Activated CD8-positive, alpha-beta memory T cell treated with anti-CD3 and anti-CD28 coated beads, Interleukin-2, amount 50 U/mL, for 4 hours (primary cell): ENCODE measurements at places on chromosomes 13 and 19.

GRCh38 chr13:92967923-92968322, 258.7 kb upstream of the GPC6 start:
- no peak for DNase-seq

- no peak for DNase-seq
These were observed 211.9 kb downstream of the FGF9 start for GRCh38 chr13:21882766-21883165.

DNA sequence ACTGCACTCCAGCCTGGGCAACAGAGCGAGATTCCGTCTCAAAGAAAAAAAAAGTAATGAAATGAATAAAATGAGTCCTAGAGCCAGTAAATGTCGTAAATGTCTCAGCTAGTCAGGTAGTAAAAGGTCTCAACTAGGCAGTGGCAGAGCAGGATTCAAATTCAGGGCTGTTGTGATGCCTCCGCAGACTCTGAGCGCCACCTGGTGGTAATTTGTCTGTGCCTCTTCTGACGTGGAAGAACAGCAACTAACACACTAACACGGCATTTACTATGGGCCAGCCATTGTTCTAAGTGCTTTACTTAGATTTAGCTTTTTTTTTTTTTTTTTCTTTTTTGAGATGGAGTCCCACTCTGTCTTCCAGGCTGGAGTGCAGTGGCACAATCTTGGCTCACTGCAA, 30.2 kb downstream of the CYP2F1 start:
- peak; percentile 88 for DNase-seq

DNA sequence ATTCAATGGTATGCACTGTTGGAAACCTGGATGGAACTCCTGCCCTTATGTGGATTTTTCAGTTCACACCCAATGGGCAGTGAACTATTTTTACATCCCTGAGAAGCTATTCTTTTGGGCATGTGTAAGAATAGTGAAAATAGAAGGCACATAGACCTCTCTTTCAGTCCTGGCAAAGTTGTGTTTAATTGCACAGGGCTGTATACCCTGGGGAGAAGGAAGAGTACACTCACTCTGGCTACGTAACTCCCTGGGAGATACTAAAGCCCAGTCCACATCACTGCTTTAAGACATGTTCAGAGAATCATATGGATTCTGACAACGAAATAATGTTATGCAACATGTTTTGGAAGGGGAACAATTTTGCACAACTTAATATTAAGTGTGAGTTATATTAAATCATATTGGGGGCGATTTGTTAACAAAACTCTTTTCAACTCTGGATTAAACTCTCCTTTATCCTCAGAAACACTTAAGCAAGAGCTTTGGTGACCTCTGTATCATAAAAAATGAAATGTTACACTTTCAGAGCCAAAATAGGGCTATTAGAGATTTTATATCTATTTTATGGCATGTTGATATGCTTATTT, 166.1 kb downstream of the DCT start:
- no peak for DNase-seq

GRCh38 chr19:58033741-58034476, at the start of gene ZSCAN1:
TSS of gene ZSCAN1 (plus strand) at chr19:58034025. CDS start at chr19:58037837, 3,812 bp downstream.
- peak; percentile 27 for DNase-seq

DNA sequence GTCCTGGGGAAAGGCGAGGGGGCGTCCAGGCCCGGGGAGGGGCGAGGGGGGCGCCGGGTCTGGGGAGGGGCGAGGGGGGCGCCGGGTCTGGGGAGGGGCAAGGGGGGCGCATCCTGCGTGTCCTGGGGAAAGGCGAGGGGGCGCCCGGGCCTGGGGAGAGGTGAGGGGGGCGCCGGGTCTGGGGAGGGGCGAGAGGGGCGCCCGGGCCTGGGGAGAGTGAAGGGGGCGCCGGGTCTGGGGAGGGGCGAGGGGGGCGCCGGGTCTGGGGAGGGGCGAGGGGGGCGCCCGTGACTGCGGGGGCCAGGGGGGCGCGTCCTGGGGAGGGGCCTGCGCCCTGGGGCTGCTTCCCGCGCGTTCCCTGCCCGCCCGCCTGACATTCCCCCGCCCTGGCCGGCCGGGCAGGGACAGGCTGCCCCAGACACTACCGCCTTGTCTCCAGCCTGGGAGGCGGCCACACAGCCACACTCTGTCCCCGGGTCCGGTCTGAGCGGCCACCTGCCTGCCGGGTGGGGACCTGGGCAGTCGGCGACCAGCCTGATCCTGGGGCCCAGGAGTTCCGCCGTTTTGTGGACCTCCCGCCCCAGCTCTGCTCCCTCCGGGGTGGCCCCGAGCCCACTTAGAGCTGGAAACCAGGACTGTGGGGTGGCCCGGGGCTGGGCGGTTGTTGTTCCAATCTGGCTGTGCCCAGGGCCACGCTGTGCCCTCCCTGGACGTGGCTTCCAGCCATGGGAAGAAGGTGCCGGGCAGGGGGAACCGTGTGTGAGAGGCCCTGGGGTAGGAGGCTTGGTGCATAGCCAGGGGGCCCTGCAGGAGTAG, 11.8 kb downstream of the PALM start:
- DNase-seq: no peak

DNA sequence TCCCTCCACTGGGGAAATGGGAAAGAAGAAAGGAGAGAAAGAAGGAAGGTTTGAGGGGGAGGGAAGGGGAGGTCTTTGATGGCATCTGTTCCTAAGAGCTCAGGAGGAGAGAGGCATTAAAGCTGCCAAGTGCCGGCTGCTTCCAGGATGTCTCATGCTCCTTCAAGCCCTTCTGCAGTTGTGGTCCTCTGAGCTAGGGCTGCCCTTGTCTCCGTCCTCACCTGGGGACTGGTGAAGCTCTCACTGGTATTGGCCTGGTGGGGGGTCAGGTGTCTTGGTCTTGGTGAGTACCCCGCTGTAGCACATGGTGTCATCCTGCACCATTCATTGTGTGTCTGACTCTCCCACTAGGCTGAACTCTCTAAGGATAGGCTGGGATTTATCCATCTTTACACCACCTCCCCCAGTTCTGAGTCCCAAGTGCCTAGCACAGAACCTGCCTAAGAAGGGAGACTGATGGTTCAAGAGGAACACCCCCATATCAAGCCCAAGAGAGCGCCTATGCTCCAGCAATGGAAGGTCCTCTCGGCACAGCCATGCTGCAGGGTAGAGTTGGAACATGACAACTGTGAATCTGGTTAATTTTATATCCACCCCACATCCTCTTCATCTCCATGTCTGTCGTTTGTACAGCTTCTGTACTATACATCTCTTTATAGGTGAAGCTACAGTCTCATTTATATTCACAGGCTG, 83.7 kb downstream of the AKAP11 start:
- DNase-seq: no peak

GRCh38 chr19:35704218-35704617, at the start of gene ZBTB32:
TSS of gene ZBTB32 (plus strand) at chr19:35704558. CDS start at chr19:35714627, 10,069 bp downstream.
- no peak for DNase-seq

DNA sequence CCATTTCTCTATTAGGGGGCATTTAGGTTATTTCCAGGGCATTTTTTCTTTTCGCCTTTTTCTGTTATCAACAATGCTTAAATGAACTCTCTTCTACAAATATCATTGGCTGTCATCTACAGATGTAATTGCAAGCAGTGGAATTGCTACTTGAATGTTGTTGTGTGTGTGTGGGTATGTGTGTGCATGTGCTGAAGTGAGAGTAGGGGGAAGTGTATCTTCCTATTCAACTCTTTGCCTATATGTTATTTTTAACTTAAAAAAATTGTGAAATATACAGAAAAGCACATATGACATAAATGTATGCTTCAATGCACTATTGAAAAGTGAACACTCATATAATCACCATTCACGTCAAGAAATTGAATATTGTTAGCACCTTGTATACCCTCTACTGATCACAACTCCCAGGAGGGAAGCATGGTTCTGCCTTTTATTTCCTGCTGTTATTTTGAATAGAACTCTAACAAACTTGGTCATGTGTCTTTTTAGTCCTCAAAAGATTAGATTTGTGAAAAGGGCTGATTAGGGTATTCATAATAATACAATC, 24.7 kb downstream of the WDFY2 start:
- no peak for DNase-seq

DNA sequence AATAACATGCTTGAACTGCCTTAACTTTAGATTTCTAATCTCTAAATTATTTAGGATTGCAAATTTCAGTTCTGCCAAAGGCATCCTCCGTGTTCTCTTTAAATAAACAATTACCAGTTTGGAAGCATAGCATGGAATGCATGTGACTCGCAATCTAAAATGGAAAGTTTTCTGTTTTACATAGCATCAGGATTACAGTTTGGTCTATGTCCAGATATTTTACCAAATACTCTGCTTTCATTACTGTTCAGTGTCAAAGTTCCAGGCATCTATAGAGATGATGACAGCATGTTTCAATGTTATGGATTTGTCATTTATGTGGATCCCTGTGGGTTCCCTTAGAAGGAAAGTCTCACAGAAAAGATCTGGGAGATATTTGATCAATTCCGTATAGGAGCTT, 16.8 kb downstream of the FLT1 start:
- no peak for DNase-seq

GRCh38 chr13:43383498-43384165, 360.2 kb downstream of the DNAJC15 start:
- DNase-seq: no peak

- DNase-seq: no peak
These were observed 15.2 kb upstream of the EFNB2 start for GRCh38 chr13:106550570-106551135.

DNA sequence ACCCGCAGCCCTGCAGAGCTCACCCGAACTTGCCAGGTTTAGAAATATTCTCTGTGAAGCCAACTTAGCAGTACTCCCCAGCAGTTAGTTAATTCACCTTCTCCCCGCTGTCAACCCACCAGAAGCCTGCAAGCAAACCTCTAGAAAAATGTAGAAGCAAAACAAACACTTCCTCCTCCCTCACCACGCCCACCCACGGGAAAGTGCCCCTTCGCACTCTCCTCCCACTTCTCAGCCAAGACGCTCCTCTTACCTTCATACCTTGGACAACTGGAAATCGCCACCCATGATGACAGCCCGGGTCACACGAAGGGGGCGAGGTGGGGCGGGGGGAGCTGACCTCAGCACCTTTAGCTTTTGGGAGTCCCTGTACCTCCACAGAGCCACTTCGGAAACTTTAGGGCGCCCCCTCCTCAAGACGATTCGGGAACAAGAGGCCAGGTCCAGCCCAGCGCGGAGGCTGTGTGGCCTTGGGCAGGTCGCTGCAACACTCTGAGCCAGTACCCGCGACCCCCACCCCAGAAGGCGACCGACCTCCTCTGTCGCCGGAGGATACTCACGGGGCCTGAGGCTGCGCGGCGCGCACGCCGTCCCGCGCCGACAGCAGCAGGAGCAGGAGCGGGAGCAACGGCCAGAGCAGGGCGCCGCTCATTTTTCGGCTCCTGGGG, 485 bp downstream of the CPAMD8 start:
- no peak for DNase-seq

GRCh38 chr19:51256155-51256625, 5.3 kb downstream of the SIGLECL1 start:
- no peak for DNase-seq

DNA sequence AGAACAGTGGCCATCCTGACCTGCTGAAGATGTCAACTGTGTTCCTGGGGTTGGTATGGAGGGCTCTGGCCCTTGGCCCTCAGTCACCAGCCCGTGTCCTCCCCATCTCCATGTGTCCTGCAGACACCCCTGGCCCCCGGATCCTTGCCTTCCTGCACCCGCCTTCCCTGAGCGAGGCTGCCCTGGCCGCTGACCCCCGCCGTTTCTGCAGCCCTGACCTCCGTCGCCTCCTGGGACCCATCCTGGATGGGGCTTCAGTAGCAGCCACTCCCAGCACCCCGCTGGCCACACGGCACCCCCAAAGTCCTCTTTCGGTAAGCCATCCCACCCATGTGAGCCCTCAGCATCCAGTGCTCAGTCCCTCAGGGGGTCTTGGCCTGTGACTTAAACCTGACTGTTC, 24.8 kb downstream of the HIF3A start:
- DNase-seq: no peak

- DNase-seq: peak; percentile 46
These were observed 24.9 kb upstream of the WDR18 start for GRCh38 chr19:958967-959855.

DNA sequence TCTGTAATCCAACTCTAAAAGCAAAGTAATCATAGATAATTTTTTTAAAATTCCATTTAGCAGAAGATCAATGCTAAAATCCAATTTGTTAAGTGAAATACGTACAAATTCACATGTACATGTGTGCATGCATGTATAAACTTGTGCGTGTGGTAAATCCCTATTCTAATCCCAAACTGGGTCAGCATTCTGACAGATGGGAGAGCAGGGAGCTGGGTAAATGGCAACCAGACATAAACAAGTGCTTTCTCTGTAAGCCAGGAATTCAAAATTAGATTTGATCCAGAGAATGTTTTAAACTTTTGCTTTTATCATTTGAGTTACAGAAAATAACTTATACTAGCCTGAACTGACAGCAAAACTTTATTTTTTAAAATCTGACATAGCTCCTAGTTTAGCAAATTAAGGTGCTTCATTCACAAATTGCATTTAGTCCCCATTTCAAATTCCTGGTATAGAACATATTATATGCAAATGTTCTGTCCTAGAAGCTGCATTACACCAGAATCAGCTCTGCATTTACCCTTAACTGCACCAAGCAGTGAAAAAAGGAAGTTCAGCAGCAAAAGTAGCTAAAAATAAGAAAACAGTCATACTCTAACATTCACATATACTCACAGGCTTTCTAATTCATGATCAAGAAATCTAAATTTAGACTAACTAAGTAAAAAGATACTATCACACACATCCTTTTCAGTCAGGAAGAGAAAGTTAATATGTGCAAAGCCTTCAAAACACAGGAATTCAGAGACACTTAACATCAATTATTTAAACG, 32.6 kb downstream of the UBL3 start:
- DNase-seq: no peak

- DNase-seq: no peak
These were observed 44.7 kb upstream of the SIAH3 start for GRCh38 chr13:45896285-45896684.

GRCh38 chr13:44768775-44769581, 192.8 kb upstream of the TSC22D1 start:
- DNase-seq: peak; percentile 28

- DNase-seq: no peak
These were observed 79.8 kb downstream of the ATP11A start for GRCh38 chr13:112769615-112770014.

- no peak for DNase-seq
These were observed 12.3 kb downstream of the STAP2 start for GRCh38 chr19:4326215-4326836.

- DNase-seq: no peak
These were observed 12.3 kb downstream of the GATAD2A start for GRCh38 chr19:19417628-19418245.

- no peak for DNase-seq
These were observed 52.6 kb downstream of the ALOX5AP start for GRCh38 chr13:30787738-30788525.

GRCh38 chr13:43237616-43238015, 214.2 kb downstream of the DNAJC15 start:
- no peak for DNase-seq
